ENCODE measurements at places on chromosomes 2 and 18.

- DNase-seq: no peak
Observed at GRCh38 chr2:118812552-118812951, 34.9 kb downstream of the EN1 start.

DNA sequence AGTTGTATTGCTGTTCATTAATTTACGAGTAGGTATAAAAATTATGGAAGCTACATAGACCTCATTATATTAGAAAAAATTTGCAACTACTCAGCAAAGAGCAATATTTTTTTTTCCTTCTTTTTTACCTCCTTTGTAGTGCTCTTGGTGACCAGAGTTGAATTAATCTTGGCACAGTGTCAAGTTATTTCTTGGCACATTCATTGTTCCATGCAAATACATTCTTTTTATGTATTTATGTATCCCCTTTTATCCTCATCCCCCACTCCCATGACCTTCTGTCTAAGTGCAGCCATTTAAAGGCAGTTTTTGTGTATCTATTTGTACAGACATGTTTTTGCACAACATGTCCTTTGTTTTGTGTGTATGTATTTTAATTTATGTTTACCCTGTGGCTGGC lies 224.5 kb downstream of the CCDC102B start:
- no peak for DNase-seq

DNA sequence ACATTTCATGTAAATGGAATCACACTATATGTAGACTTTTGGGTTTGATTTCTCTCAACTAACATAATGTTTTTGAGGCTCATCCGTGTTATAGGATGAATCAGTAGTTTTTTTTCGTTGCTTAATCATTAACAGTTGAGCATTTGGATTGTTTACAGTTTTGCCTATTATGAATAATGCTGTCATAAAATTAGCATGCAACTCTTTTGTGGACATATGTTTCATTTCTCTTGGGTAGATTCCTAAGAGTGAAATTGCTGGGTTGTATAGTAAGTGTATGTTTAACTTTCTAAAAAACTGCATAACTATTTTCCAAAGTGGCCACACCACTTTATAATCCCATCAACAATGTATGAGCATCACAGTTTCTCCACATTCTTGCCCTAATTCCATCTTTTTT lies 7.7 kb upstream of the RHBDD1 start:
- DNase-seq: peak; percentile 65

- DNase-seq: no peak
Observed at GRCh38 chr2:101802329-101802728, 104.8 kb downstream of the MAP4K4 start.

DNA sequence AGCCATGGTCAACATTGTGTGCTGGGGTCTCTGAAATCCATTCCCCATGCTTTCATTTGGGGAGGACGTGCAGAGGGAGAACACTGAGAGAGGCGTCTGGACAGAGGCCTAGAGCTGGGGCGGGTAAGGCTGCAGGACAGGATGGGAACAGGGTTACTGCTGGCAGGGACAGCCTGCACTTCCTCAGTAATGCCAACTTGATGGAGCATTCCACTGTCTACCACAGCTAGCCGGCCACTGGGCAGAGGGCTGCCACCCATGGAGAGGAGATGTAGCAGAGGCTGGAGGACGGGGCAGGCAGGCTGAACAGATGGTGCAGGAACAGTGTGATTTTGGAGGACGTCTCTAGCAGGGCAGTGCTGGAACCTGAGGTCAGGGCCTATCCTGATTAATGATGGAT lies 29.3 kb downstream of the MRPL33 start:
- no peak for DNase-seq

GRCh38 chr18:45462179-45462578 lies 153.1 kb upstream of the SLC14A2 start:
- DNase-seq: no peak

- peak; percentile 52 for DNase-seq
Observed at GRCh38 chr18:69969491-69969890, 21.8 kb upstream of the CD226 start.

DNA sequence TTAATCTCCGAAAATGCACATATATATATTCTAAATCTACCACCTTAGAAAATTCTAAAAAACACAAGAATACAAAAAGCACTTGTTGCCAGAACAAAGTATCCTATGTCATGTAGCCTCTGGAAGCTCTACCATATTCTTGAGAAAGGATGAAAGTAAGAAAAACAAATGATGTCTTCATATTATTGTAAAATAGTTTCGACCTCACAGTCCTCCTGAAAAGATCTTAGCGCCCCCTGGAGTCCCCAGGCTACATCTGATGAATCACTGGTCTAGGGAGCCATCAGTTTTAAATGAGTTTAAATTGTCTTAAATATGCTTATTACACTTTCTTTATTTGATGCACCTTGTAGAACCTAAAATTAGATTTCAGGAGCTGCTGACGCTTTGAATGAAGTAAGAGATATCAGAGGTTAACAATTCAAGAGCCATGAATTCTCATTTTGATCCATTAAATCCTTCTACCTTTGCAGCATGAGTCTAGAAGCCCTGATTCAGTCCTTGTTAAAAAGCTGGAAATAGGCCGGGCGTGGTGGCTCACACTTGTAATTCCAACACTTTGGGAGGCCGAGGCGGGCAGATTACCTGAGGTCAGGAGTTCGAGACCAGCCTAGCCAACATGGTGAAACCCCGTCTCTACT lies 138.8 kb downstream of the MCFD2 start:
- DNase-seq: peak; percentile 69

GRCh38 chr2:120760446-120761135 lies 24.9 kb downstream of the GLI2 start:
- DNase-seq: no peak

DNA sequence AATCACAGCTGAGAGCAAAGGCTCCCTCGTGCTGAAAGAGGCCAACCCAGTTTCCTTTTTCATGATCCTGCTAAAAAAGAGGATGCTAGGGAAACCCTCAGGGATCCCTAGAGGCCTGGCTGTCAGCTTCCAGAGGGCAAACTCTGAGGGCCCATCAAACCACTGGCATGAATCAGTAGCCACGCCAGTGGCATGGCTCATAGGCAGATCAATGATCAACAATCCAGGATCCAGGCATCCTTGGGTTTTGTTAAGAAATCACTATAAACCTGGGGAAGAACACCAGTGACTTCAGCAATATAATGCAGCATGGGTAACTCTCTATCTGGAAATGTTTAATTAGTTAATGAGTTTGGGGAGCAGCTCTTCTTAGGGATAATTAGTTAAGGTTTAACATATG lies 286.5 kb downstream of the C1D start:
- DNase-seq: no peak

DNA sequence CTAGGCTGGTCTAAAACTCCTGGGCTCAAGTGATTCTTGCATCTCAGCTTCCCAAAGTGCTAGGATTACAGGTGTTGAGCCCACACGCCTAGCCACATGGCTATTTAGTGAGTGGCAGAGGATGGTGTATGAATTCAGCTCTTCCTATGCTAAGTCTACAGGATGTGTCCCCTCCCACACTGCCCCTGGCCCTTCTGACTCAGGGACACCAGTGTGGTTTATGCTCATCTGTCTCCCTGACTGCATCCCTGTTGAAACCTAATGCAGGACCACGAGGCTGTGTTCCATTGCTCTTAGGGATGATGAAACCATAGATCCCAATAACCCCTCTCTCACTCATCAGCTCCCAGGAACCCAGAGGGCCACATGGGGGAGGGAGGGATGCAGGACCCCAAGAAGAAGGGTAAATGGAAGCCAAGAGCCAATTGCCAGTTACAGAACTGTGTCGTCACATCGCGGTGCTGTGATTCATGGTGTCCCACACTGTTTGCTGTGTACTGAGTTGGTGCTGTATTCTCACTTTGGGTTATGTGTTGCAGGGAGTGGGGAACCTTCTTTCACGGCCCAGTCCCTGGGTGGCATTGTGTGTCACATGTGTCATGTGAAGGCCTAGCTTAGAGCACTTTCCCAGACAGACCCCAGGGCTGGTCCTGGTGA lies 102.9 kb upstream of the HAAO start:
- DNase-seq: no peak

DNA sequence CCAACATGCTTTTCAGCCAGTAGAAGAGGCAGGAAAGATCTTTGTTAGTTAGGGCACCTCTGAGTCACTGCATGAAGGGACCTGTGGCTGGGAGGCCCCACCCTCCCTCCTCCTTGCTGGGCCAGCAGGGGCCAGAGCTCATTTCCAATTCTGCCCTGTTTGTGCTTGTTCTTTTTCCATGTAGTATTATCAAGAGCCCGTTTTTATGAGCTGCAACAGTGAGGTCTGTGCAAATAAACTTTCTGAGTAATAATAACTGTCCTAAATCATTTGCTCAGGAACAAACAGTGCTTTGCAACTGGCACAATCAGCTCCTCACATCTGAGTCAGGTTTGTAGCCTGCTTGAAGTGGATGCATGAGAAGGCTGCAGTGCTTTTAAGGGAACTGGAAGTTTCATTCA lies 128.0 kb downstream of the ARL4C start:
- DNase-seq: peak; percentile 17

DNA sequence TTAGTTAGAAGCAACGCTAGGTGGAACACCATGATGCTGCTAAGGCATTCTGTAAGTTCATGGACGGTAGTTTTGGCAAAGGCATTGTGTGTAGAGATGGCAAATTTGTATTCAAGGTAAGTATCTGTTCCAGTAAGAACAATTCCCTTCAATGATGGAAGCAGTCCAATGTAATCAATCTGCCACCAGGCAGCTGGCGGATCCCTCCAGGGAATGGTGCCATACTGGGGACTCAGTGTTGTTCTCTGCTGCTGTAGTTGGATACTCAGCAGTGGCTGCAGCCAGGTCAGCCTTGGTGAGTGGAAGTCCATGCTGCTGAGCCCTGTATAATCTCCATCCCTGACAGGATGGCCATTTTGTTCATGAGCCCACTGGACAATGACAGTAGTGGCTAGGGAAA lies 62.8 kb downstream of the ARL6IP6 start:
- no peak for DNase-seq

- DNase-seq: no peak
Observed at GRCh38 chr2:237863102-237863511, 3.7 kb downstream of the RAMP1 start.

GRCh38 chr2:187102381-187102780 lies 253.4 kb upstream of the ZSWIM2 start:
- peak; percentile 8 for DNase-seq

GRCh38 chr2:179913809-179914208 lies 52.4 kb upstream of the ZNF385B start:
- no peak for DNase-seq

DNA sequence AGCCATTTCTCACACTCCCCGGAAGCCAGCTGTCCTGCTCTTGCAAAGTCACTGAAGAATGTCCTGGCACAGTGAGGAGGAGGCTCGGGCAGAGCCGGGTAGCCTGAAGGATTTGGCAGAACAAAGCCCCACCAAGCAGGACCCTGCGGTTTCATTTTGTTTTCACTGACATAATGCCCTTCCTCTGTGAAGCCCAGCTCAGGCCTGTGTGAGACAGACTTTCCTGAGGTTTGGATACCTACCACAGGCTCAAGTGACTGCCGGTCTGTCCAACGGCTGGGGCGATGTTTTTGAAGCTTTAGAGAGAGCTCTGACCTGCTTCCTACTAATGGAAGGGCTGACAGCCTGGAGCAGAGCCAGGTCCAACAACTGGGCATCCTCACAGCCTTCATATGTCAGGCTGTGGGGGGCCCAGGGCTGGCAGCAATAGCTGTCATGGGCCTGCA lies 99.8 kb upstream of the FZD7 start:
- DNase-seq: peak; percentile 75

- DNase-seq: no peak
Observed at GRCh38 chr18:54173250-54173649, 51.2 kb downstream of the MBD2 start.

- DNase-seq: no peak
Observed at GRCh38 chr2:164109006-164109405, 373.2 kb upstream of the FIGN start.

GRCh38 chr2:33458248-33458819 lies 18.1 kb upstream of the RASGRP3 start:
- no peak for DNase-seq

DNA sequence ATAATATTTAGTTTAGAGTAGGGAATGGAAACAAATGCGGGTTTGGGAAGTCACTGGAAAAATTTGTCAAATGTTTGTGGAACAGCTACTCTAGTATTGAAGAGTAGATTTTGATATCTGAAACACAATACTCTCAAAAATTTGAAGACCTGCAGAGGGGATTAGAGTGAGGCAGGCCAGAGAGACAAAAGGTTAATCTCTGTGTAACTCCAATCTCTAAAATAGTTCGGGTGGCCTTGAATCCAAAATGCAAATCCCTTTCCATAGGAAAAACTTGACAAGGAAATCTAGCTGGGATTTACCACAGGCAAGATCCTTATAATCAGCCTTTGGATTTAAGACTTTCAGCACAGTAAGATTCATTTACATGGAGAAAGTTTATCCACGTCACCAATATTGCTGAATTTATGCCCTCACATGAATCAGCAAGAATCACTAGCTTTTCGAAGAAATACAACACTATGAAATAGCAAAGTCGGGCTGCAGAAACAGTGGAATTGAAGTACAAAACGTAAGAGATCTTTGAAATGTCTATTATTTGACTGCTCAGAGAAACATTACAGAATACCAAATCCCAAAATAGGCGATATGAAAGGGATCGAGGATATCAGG lies 423.7 kb upstream of the ZNF804A start:
- no peak for DNase-seq

DNA sequence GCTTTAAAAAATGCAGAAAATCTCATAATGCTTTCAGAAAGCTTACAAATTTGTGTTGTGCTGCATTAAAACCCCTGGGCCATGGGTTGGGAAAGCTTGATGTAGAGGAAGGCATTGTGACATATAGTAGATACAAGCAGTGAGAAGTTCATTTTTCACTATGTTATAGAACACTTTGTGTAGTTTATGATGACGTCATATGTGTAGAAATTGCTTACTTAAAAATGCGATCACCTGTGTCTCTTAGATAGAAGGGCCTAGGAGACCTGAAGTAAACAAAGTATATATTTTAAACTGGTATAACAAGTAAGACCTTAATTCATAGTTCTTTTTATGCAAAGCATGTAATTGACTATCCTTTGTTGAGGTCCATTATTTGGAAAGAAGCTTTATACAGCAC lies 393.5 kb downstream of the ARHGAP15 start:
- no peak for DNase-seq

- no peak for DNase-seq
Observed at GRCh38 chr2:200461846-200462710, 47.8 kb downstream of the KCTD18 start.
